ENCODE measurements at places on chromosomes 12 and 14.

DNA sequence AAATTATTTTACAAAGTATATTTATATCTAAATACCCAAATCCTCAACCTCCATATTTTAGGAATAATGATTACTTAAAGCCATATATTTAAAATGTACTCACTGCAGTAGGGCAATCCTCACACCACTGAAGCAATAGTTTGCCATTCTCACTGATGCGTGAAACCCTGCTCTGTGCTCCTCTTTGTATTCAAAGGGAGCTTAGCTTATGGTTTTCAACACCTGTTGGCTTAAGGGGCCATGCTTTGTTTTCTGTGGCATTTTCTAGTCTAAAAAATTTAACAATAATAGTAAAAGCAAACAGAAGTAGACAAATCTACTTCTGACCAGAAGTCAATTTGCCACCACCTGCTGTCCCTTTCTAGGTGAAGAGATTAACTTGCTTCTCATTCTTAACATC, 294.6 kb downstream of the FLRT2 start:
- DNase-seq, result no peak

DNA sequence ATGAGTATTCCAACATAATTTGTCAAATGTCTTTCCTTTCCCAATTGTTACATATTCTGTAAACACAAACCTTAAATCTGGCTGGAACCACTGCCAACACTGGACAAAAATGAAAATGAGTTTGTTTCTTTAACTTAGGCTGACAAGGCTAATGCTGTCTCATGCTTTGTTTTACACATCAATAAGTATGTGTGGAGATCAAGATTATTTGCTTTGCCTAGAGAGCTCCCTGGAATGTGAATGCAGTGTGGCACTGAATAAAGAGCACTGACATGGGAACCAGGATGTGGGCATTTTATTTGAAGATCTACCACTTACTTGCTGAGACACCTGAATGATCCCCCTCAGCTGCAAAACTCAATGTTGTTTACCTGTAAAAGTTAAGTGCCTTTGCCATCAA, 61.7 kb downstream of the RALGAPA1 start:
- no peak for DNase-seq

- DNase-seq, result no peak
These were observed 15.3 kb upstream of the NTF3 start for GRCh38 chr12:5416571-5416970.

- DNase-seq, result no peak
These were observed 32.1 kb downstream of the SLC15A4 start for GRCh38 chr12:128791395-128792322.

DNA sequence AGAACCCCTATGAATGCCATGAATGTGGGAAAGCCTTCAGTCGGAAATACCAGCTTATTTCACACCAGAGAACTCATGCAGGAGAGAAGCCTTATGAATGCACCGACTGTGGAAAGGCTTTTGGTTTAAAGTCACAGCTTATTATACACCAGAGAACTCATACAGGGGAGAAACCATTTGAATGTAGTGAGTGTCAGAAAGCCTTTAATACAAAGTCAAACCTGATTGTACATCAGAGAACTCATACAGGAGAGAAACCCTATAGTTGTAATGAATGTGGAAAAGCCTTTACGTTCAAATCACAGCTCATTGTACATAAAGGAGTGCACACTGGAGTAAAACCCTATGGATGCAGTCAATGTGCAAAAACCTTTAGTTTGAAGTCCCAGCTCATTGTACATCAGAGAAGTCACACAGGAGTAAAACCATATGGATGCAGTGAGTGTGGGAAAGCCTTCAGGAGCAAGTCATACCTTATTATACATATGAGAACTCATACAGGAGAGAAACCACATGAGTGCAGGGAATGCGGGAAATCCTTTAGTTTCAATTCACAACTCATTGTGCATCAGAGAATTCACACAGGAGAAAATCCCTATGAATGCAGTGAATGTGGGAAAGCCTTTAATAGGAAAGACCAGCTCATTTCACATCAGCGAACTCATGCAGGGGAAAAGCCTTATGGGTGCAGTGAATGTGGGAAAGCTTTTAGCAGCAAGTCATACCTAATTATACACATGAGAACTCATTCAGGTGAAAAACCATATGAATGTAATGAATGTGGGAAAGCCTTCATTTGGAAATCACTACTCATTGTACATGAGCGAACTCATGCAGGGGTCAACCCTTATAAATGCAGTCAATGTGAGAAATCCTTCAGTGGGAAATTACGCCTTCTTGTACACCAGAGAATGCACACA, 22.3 kb downstream of the ZNF268 start:
- no peak for DNase-seq

GRCh38 chr12:1367331-1368291, 226.8 kb downstream of the FBXL14 start:
- DNase-seq, result no peak

- no peak for DNase-seq
These were observed 79.1 kb downstream of the LRIG3 start for GRCh38 chr12:58841058-58841798.

DNA sequence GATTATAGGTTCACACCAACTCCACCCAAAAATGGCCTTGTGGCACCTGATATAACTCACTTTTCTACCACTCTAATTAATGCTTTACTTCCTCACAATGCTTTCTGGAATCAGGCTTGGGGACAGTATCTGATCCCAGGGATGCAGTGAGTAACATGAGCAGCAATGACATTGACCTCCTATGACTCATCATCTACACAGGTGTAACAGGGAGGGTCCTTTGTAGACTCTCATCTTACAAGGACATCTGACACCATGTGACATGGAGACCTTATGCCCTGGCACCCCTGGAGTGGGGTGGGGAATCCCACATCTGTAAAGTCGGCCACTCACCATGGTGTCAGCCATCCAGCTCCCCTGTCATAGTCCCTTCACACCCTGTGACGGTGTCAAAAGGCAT, 586.4 kb downstream of the MED13L start:
- DNase-seq, result no peak

- DNase-seq, result no peak
These were observed 69.7 kb downstream of the SEC23A start for GRCh38 chr14:39033371-39033770.

- DNase-seq, result no peak
These were observed 96.2 kb downstream of the FAR2 start for GRCh38 chr12:29245246-29245645.

- no peak for DNase-seq
These were observed 114.8 kb upstream of the FLRT2 start for GRCh38 chr14:85415015-85415712.

- DNase-seq, result no peak
These were observed 169.9 kb downstream of the PRKD1 start for GRCh38 chr14:29757711-29758233.

GRCh38 chr12:105713606-105714305, 383.3 kb downstream of the C12orf75 start:
- no peak for DNase-seq

- DNase-seq, result no peak
These were observed 37.4 kb downstream of the NOC4L start for GRCh38 chr12:132181570-132182200.

DNA sequence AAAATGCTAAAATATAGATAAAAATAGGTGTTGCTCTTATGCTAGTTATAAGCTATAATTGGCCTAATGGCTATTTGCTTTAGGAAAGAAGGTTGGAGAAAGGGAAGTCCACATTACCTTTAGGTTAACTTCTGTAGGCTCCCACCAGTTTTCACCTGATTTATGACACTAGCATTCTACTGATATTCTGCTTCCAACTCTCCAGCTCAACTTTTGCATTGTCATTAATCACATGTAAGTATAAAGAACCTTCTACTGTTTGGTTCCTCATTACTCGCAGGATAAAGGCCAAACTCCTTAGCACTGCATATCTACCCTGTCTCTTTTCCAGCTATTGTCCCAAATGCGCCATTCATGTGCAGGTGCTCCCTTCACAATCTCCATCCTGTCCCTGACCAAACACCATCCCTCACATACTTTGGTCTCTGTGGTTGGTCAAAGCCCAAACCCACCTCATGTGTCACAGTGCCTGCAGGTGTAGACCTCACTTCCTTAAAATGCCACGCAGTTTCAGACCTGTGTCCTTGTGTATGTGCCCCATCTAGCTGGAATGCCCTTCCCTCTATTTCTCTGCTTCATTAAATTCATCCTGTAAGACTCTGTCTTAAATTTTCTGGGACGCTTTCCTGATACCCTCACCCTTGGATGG, 3.3 kb downstream of the DDHD1 start:
- no peak for DNase-seq

DNA sequence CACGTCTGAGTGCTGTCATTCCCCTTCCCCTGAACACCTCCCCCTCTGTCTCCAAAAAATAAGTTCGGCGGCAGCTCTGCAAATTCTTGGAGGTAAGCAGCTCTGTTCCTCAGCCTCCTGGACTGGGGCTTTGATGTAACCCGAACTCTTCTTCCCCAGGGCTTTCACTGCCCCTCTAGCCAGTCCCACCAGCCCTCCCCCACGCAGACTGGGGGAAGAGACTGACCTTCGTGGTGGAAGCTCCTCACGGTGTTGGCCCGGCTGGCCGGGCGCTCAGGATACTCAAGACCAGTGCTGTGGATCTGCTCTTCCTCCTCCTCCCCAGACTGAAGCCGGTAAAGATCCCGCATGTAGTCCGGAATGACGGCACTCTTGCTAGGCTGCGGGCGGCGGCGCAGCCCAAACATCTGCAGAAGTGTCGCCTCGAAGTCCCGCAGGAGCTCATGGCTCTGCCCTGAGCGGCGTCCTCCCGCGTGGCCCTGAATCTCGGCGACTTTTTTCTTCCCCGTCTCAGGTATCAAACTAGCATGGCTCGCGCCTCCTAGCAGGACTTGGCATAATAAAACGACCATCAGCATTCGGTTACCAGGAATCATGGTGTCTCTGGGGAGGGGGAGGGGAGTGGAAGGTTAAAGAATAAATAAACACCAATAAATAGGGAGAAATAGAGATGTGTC, 4.9 kb downstream of the BMP4 start:
- DNase-seq, result no peak

- DNase-seq, result no peak
These were observed 78.1 kb downstream of the RPL10L start for GRCh38 chr14:46573498-46573897.

DNA sequence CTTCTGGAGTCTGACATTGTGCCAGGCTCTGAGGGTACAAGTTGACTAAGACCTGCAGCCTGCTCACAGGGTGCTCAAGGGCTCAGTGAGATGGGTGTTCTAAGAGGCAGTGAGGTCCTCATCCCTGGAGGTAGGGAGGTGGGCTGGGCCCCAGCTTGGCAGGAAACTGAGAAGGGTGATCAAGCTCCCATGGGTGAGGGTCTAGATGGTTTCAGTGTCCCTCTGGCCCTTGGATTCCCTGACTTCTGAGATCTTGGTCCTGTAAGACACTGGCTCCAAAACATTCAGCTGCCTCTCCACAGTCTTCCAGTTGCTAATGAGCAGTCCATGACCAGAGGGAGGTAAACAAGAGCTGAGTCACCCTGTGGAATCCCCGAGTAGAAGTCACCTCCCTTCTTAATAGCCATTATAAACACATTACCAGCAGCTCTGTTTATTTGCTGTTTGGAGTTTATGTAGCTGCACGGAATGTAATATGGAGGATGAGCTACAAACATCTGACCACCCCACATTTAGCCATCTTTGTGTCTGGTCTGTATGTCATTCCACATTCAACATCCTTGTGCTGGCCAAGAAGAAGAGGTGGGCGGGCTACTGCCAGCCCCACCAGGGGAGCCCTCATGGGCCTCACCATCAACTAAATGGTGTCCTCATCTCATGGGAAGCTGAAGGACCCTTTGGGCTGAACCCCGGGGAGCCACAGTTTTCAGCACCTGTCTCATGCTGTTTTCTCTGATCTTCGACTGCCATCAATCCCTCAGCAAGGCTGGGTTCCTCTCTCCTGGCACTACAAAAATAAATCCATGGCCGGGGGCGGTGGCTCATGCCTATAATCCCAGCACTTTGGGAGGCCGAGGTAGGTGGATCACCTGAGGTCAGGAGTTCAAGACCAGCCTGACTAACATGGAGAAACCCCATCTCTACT, 37.2 kb upstream of the BDKRB2 start:
- DNase-seq, result no peak

DNA sequence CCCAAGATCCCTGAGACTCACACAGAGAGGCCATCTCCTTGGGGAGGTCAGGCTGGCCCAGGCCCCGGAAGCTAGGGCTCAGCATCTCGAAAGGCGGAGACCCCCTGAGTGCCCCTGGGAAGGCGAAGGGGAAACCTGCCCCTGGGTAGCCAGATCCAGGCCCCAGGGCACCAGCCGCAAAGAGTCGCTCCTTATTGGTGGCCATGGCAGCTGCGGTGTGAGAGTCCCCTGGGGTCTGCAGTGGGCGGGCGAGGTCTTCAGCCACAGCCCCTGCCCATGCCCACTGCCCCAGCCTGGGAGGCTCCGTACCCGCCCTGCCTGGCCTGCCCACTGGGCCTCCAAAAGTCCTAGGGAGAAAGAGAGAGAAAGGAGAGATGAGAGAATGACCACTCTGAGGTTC, 4.7 kb downstream of the RARG start:
- DNase-seq, result no peak

GRCh38 chr12:121511916-121512315, 68.9 kb downstream of the KDM2B start:
- no peak for DNase-seq

- no peak for DNase-seq
These were observed 31.3 kb upstream of the VSX2 start for GRCh38 chr14:74207943-74208342.

- no peak for DNase-seq
These were observed 36.3 kb downstream of the IL31 start for GRCh38 chr12:122137681-122138080.

- DNase-seq, result no peak
These were observed 230.5 kb upstream of the EGLN3 start for GRCh38 chr14:34181338-34181737.

- no peak for DNase-seq
These were observed 2.8 kb downstream of the ZNF219 start for GRCh38 chr14:21095430-21096205.

- no peak for DNase-seq
These were observed 198.5 kb downstream of the ATP23 start for GRCh38 chr12:58139894-58140293.

DNA sequence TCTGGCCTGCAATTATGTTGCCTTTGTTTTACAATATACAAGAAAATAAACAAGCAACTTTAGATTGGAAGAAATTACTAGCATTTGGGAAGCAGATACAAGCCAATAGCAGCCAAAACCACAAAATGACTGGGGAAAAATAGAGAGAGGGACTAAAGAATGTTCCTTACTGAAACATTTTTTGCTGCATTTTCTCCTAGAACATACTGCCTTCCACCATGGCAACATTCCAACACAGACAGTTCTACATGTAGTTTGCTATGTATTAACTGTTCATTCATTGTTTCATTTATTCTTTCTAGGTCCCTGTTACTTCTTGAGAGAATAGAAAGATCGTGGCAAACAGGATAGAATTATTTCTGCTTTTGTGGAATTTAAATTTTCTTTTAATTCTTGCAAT, 530.2 kb downstream of the RPS29 start:
- DNase-seq, result no peak

DNA sequence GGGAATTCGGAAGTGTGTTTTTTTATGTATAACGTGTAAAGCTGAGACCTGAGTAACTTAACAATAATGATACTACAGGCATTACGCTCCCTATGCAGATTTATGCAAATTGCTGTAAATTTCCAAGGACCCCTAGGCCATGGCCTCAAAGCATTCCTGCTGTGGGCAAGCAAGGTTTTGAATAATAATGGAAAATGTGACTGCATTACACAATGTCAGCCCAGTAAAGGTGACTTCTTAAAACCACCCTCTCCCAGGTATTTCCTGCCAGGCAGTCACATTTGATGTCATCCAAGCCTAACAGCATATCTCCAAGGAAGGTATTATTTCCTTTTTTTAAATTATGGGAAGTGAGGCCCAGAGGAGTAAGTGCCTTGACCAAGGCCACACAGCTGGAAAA, 621.0 kb downstream of the BCL11B start:
- no peak for DNase-seq
